ENCODE measurements at places on chromosomes 3 and 15.

DNA sequence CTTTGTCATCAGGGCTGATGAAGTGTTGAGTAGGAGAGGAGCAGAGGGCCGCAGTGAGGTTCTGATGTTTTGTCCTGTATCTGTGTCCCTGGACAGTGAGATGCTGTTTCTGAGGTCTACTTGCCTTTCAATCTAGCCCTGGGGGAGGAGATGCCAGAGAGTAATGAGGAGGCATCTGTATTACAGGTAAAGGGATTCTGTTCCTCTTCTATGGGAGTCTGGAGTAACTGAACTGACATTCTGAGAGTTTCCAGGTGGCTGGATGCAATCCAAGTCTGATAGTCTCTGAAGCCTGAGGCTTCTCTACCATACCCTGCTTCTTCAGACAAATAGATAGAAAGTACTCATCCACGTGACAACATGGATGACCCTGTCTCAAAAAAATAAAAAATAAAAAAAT, 60.9 kb downstream of the IL12A start:
- no peak for DNase-seq

GRCh38 chr3:159916052-159916451, 72.6 kb upstream of the IL12A start:
- no peak for DNase-seq

GRCh38 chr3:100404250-100404548, 2.9 kb downstream of the LNP1 start:
- no peak for DNase-seq

DNA sequence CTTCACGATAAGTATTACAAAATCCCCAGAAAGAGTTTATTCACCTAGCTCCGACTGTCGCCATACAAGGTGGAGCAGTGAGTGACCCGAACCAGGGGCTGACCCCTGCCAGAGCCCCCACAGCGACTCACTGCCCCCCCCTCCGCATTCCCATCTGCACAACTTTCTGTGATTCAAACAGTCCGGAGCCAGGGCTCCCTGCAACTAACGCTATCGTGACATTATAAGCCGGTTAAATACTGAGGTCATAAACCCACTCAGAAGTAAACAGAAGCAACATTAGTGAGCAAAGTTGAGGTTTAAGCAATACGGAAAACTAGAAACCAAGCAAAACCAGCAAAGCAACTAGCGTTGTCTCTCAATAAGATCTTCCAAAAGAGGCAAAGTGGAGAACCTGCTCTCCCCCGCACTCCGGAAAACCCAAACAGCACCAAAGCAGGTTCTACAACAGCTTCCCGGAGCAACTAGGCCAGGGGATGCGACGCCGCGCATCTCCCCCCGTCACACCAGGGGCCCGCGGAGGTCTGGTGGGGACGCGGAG, 642 bp downstream of the SCAP start:
- peak; percentile 38 for DNase-seq

GRCh38 chr3:124597273-124597672, 133.0 kb upstream of the UMPS start:
- DNase-seq, result no peak

- no peak for DNase-seq
Observed at GRCh38 chr15:52115598-52116427, 3.2 kb upstream of the BCL2L10 start.

- DNase-seq, result no peak
Observed at GRCh38 chr15:95733931-95734330, 596.6 kb upstream of the NR2F2 start.
